ENCODE measurements at places on chromosomes 6 and 20.

DNA sequence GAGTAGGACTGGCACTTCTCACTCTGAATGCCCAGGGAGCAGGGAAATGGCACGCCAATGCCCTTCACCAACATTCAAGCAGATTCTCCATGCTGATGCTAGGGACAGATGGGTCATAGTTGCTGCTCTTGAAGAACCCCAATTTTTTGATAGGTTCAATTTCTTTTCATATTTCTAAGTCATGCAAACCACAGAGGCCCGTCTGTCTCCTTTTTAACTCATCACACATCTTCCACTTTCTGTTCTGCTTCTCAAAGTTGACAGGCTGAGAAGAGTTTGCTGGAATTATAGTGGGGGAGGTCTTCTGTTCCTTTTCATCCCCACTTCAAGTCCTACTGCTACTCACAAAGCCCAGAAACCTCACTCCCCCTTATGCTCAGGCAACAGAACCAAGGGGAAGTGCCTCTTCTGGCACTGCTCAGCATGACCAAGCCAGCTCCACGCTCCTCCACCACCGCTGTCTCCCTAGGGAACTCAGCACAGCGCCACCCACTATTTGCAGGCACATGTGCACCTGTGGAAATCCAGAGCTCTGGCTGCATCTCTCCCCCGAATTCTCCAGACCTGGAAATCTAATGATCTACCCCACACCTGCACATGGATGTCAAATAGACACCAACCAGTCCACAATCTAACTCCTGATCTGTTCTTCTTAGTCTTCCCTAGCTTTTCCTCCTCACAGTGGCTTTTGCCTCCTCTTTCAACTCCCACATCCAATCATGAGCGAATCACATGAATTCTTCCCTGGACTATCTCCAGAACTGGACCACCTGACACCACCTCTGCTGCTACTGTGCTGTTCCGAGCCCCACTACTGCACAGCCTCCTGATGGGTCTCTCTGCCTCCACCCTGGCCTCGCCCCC lies 10.7 kb downstream of the ZBTB24 start:
- DNase-seq: no peak

DNA sequence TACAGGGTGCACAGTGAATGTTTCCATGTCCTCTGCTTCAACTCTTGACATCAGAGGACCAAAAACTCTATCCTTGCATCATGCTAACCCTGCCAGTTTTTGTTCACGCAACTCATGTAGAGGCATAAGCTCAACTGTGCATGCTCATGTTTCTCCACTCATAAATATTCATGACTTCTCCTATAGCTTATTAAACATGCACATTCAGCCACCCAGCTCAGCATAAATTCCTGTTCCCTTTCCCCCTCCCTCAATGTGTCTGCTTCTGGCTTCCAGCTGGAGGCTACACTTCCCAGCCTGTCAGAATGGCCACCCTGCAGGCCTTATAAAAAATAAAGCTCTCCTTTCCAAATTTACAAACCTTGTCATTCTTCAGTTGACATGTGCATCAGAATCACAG lies 154.6 kb downstream of the KIF16B start:
- DNase-seq: no peak

DNA sequence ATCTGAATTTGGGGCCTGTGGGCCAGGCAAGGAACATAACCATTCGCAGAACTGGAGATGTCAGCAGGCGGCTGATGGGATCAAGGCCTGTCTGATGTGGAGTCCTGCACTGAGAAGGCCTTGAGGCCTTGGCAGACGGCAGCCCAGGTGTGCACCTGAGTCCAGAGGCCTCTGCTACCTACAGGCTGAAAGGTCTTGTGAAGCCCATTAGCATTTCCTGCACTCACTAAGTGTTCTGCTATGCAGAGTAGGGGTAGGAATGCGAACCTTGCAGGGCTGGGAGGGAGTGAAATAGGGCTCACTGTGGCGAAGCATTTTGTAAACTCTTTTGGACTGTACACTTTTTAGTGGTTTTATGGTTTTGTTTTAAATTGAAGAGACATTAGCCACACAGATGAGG lies 48.3 kb upstream of the RNF24 start:
- DNase-seq: no peak

DNA sequence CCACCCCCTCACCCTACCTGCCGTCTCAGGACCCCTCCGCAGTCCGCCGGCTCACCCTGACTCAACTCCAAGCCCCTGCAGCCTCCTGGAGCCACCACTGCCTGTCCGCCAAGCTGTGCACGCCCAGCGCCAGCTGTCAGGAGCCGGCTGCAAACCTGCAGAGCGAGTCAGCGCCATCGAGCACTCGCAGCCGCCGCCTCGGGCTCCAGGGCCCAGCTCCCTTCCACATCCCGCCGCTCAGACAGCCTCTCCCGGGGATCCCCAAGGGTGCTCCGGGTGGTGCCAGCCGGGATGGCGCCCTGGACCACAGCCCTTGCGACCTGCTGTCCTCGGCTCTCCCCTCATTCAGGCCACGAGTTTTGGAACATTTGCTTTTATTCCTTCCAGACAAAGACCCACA lies 4.3 kb downstream of the TNNC2 start:
- DNase-seq: no peak

- DNase-seq: no peak
These were observed 284.1 kb upstream of the PLN start for GRCh38 chr6:118263921-118264486.

DNA sequence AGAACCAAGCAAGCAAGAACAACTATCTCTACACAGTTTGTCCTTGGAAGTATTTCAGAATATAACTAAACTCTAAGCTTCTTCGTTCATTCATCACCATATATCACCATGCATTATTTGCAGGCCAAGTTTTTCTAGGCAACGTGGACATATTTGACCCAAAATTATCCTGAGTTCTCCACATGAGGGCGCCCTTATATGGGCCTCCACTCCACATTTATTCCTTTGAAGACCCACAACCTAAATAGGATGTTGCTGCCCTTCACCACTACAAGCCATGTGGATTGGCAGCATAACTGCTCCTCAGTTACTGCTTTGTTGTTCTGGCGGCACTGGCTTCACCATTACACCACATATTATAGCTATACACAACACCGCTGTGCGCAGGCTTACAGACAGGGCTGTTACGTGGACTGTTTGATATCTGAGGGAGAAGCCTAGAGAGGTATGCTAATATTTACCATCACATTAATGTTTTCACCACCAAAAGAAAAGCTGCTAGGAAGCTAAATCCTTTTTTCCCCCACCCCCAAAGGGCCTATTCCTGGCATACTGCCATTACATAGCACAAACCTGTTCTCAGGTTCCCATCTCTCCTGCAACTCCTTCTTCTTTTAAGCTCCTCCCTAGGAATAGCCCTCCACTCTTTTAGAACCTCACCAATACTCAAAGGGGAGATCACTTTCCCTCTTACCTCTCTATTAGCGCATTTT lies 411.7 kb downstream of the C6orf118 start:
- no peak for DNase-seq

GRCh38 chr6:160259143-160259425 lies 463 bp upstream of the SLC22A2 start:
- DNase-seq: no peak

- DNase-seq: no peak
These were observed 22.7 kb upstream of the TMEM181 start for GRCh38 chr6:158536891-158537798.

DNA sequence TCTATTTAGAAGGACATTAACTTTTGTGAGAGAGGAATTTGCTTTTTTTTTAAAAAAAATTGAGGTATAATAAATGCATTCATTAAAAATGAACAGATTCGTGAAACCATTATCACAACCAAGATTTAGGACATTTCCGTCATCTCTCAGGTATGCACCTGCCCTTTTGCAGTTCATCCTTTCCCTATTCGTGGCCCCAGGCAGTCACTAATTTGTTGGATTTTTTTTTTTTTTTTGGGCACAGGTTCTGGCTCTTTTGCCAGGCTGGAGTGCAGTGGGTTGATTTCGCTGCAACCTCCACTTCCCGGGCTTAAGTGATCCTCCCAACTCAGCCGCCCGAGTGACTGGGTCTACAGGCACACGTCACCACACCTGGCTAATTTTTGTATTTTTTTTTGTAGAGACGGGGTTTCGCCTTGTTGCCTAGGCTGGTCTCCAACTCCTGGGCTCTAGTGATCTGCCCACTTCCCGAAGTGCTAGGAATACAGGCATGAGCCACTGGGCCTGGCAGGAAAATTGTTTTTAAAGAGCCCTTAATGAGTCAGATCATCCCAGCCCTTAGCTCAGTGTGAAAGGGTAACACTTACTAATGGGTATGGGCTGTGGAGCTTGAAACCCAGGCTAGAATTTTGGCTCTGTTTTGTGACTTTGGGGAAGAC lies 9.2 kb downstream of the PHF3 start:
- DNase-seq: no peak

DNA sequence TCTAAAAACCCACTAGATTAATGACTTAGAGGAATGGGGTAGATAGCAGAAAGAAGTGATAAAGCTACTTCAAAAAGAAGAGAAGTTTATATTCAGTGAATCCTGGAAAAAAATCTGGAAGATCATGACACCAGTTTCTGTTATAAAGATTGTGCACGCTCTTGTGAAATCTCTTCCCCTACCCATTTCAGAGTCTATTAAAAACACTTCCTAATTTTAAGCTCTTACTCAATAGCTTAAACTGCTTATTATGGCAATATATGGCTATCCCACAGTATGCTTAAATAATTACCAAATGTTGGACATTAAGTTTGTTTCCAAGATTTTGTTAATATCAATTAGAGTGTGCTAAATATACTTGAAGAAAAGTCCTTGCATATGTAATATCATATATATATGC lies 585.3 kb upstream of the MAN1A1 start:
- DNase-seq: no peak

- DNase-seq: no peak
These were observed 2.9 kb downstream of the ISM1 start for GRCh38 chr20:13223736-13224520.

DNA sequence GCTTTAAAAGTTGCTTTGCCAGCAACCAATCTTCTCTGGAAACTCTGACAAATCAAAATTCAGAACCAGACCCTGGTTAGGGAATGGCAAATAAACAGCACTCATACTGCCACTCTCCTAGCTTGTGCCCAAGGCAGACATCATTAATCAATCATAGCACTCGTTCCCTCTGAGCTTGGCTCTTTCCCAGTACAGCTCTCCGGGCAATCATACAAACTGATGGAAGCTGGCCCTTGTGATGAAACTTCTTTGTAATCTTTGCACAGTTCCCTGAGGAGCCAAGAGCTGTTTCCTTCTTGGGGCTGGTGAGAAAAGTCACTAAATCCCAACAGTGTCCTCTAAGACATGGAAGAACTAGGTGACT lies 34.7 kb downstream of the KIAA1755 start:
- DNase-seq: no peak

DNA sequence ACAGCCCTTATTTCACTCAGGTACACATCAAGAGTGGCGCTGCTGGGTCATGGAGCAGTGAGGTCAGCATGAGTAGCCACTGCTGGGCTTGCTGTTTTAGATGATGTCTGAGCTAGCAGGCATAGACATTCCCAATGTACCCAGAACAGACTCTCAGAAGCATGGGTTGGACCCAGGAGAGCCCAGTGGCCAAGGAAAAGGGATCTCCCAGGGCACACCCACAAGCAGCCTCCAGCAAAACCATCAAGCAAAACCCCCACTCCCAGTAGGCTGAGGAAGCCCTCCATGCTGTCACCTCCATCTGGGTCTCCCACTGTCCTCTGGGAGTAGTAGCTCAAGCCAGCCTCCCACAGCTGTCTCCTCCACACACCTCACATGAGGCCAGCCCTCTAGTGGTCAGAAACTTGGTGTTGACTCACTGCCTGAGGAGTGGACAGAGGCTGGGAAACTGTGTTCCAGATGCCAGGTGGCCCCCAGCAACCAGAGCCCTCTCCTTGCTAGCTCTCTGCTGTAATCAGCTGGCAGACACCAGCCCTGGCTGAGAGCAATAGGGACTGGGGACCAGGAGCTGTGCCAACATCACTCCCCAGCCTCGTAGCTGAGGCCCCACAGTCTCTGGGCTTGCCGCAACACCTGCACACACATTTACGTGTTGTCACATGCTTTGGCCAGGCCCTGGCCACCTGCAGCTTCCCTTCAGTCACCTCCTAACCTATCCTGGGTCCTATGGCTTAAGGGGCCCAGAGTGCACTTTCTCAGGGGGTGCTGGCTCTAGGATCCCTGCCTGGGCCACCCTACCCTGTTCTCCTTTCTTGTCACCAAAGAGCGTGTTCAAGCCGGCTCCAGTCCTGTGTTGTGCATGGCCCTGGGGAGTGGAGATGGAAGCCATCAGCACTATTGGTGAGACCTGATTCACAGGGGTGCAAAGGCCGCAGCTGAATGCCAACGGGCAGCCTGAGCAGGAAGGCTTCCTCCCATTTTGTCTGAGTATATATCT lies 1.9 kb upstream of the AP5S1 start:
- peak; percentile 86 for DNase-seq

DNA sequence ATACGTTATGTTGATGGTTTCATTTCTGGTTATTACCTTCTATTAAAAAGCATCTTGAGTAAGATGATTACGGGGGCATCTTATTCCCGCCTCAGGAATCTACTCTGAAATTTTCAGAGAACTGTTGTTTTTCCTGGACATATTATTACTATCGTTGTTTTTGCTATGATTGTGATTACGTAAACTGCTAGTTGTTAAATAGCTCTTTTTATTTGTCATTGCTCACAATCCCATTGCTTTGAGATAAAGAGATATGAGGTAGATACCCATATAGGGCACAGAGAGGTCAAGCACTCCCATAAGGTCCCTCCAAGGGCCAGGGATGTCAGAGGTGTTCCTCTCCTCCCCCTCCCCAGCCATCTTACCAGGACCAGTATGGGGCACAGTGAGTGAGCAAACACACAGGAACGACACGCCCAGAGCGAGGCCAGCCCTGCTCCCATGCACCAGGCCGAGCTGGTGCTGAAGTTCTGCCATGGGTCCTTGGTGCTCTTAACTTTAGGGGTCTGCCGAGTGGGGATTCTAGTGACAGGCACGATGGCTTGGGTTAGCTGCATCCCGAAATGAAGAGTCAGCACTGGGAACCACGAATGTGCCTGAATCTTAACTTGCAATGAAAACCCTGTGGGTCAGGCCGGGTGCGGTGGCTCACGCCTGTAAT lies 49.9 kb downstream of the PRDM1 start:
- no peak for DNase-seq

GRCh38 chr6:167532410-167533288 lies 207.8 kb downstream of the TTLL2 start:
- no peak for DNase-seq

GRCh38 chr6:162363757-162364156 lies 363.8 kb downstream of the PRKN start:
- DNase-seq: no peak

Measured in amniotic stem cell (primary cell).